ENCODE measurements at places on chromosomes 4 and X.

GRCh38 chr4:53477038-53477565 lies 99.7 kb downstream of the FIP1L1 start:
- no peak for DNase-seq

- no peak for DNase-seq
Measured at GRCh38 chrX:42495139-42495538, 282.8 kb downstream of the PPP1R2C start.

DNA sequence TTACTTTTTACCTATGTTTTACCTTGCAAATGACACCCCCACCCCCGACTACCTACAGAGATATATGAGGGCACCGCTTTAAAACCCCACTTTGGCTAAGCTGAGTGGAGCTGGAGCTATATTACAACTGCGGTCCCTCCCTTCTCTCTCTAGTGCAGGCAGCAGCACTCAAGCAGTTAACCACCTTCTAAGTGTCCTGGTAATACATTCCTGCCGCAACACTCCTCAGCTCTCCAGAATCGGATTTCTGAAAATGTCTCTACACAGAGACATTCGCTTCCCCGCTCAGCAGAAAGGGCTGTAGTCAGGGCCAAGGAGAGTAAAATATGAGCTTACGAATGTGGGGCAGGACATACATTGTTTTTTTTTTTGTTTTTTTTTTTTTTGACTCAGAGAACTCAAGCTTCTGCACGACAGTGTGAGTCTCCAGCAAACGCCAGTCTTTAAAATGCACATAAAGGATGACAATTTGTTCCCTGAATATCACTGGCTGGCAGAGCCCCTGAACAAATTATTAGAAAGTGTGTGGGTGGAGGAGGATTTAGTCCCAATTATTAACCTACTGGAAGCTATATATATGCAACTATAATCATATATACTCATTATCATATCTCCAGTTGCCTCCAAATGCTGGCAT lies 287.0 kb upstream of the TET2 start:
- DNase-seq, result no peak

DNA sequence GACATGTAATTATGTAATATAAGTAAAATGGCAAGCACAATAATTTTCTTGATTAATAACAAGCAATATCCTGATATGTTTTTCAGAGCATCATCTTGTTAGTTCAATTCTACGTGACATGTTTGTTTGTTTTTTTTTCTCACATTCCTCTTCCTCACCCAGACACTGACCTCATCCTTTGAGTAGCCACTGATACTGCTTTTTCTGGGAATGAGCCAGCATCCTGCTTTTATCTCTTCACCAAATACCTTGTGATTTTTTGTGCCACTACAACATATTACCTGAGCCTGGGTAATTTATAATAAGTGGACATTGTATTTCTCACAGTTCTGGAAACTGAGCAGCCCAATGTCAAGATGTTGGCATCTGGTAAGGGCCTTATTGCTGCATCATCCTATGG lies 484.0 kb downstream of the NAF1 start:
- DNase-seq, result no peak

GRCh38 chr4:56434599-56435139 lies 746 bp downstream of the PPAT start:
- DNase-seq, result peak; percentile 9

DNA sequence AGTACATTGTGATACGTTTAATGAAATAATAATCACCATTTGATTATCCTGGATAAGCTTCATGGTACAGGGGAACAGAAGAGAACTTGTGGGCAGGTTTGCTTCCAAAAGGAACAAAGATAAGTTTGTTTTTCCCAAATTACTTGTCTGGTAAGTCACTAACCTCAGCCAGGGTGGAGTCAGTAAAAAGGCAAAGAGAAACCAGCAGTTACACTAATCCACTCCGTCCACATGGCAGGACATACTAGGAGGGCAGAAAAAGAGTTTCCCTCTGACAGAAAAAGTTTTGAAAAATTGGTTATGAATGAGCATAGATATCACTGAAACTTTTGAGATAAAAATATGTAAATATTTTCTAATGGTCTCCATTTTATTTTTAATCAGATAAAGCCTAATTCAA lies 285.9 kb downstream of the IL15 start:
- no peak for DNase-seq
